ENCODE measurements at places on chromosomes 6 and 20.
A peak's percentile ranks its signal among the peaks of the same experiment; 100 is the strongest.

DNA sequence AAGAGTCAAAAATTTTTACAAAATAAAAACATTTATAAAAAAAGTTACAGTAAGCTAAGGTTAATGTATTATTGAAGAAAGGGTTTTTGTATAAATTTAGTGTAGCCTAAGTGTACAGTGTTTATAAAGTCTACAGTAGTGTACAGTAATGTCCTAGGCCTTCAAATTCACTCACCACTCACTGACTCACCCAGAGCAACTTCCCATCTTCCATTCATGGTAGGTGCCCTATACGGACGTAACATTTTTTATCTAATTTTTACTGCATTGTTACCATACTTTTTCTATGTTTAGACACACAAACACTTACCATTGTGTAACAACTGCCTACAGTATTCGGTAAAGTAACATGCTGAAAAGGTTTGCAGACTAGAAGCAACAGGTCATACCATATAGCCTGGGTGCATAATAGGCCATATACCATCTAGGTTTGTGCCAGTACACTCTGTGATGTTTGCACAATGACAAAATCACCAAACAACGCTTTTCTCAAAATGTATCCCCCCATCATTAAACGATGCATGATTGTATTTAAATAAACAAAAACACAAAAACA lies 6.0 kb downstream of the MTFR2 start:
- no peak for DNase-seq

DNA sequence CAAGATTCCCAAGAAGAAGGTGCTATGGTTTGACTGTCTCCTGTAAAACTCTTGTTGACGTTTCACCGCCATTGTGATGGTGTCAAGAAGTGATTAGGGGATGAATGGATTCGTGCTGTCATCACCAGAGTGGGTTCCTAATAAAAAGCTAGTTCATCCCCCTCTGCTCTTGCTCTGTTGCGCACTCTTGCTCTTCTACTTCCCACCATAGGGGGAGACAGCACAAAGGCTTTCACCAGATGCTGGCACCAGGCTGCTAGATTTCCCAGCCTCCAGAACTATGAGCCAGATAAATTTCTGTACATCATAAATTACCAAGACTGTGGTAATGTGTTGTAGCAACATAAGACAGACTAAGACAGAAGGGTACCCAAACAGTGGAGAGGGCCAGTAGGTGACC lies 21.6 kb upstream of the CCDC28A start:
- DNase-seq = no peak

GRCh38 chr6:85390105-85390728 lies 59.7 kb upstream of the NT5E start:
- DNase-seq = no peak

DNA sequence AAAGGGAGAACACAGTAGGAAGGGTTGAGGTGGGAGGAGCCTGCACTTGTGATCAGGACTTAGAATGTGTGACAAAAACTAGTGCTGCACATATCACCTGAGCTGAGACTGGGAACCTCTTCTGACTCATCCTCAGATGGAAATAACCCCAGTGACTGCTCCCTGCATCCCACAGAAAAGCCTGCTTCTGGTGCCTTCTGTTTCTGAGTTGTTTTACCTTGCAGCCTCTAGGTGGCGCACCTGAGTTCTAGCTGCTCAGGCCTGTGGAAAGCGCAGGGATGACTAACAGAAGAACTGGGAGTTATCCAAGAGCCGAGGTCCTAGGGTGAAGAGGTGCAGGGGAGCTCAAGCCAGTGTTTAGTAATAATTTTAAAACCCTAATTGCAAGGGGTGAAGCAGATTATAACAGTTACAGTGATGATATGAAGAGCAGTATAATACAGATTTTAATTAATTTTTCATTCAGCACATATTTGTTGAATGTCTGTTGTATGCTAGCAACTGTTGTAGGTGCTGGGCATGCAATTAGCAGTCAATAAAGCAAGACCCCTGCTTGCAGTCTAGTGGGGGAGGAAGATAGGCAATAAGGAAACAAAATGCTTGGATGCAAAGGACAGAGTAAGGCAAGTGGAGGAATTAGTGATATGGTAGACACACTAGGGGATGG lies 302.5 kb downstream of the DHX35 start:
- peak; percentile 78 for DNase-seq

DNA sequence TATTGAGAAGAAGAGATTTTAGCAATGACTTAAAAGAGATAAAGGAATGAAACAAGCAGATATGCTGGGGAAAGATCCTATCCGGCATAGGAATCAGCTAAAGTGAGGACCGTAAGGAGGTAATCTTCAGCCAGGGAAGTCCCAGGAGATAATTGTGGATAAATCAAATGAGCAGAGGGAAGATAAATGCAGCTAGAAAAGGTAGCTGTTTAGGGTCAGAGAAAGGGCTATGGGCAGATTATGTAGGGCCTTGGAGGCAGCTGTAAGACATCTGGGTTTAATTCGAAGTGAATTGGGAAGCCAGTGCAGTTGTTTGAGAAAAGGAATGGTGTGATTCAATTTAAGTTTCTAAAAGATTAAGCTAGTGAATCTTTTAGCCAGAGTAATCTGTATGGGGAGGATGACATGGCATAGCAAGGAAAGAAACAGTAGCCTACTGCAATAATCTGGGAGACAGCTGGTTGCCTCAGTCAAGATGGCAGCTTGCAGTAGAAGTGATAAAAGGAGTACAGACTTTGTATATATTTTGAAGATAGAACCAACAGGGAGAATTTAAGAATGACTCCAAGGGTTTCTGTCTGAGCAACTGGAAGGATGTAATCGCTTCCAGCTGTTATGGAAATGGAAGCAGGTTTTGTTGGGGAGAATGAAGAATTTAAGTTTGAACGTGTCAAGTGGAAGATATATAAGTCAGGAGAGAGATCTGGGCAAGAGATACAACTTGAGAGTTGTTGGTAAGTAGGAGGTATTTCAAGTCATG lies 552.3 kb upstream of the FLRT3 start:
- DNase-seq = no peak

DNA sequence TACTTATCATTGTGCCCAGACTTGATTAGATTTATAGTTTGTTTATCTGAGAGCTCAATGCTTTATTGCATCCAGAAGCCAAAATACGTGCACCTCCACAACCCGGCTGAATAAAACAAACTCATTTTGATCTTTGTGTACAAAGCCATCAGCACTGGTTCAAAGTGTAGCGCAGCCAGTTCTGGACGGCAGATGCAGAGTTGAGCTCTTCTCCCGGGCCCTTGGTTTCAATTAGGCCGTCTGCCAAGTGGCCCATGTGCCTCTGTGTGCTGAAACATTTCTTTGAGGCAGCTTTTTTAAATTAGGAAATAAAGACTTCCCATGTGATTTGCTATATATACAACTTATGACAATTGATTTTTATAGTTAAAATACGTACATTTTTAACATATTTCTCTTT lies 96.2 kb upstream of the RSPO3 start:
- DNase-seq = no peak

DNA sequence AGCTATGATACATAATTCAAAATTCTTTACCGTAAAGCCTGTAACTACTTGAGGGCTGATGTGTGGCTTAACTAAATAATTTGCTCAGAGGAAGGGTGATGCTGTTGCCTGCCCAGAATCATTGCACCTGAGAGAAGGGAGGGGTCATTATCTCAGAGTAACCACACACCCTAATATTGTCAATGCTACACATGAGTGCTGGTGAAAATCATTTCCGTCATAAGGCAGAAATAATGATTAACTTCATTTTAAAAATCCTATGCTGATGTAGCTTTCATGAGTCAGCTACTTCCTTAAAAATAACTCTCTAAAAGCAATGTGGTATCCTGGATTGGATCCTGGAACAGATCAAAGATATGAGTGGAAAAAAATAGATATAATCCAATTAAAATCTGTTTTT lies 146.4 kb upstream of the FAM83B start:
- DNase-seq = peak; percentile 11

- DNase-seq = no peak
Measured at GRCh38 chr6:119768201-119768600, 418.6 kb upstream of the MAN1A1 start.

DNA sequence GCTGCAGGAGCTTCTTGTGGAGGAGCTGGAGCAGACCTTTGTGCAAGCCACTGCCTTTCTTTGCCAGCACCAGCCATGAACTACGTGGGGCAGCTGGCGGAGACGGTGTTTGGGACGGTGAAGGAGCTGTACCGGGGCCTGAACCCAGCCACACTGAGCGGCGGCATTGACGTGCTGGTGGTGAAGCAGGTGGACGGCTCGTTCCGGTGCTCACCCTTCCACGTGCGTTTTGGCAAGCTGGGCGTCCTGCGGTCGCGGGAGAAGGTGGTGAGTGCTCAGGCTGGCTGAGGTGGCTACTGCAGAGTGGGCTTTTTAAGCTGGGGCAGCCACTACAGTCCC lies 5.1 kb downstream of the LPIN3 start:
- DNase-seq = no peak

GRCh38 chr20:24795436-24795835 lies 153.6 kb upstream of the CST7 start:
- no peak for DNase-seq

DNA sequence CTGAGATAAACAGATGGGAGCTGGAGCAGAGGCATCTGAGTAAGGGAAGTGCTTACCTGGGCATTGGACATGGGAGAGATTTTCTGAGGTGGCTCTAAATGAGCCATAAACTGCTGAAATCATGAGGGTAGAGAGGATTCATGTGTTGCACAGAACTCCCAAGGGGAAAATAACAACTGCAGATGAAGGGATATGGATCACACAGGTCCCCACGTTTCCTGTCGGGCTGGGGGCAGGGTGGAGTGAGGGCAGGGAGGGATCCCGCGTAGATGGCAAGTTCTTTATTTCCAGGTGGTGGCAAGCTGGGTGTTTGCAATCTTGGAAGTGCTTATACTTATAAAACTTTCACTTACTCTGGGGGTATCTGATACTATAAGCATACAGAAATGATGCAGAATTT lies 422.6 kb upstream of the FLRT3 start:
- no peak for DNase-seq

DNA sequence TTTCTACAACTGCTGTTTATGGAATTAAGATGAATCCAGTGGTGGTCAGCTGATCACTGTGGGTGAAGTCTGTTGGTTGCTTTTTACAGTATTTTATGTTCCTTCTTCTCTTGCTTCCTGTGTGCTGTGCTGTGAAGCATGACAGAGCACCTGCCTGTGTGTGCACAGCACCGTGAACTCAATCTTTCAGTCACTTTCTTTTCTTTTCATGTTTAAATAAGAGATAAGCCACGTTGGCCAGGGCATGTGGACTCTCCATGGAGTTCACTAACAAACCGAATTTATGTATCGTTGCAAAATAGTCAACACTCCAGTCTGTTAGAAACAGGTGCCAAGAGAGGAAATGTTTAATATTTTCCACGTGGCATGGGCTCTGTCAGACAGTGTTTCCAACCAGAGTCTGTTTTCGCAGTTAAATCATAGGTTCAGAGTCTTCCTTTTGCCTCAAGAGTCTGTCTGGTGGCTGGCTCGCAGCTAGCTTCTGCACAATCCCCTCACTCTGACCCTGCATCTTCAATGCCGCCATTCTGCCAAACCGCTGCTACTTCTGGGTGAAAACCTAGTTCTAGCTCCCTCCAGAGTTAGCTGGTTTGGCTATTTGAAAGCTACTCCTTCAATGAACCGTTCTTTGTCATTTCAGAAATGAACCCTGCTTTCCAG lies 73.2 kb downstream of the QRSL1 start:
- no peak for DNase-seq

- DNase-seq = peak; percentile 62
Measured at GRCh38 chr6:35710241-35710847, 21.6 kb upstream of the FKBP5 start.

GRCh38 chr20:33076662-33077372 lies 2.6 kb upstream of the BPIFB4 start:
- peak; percentile 39 for DNase-seq

DNA sequence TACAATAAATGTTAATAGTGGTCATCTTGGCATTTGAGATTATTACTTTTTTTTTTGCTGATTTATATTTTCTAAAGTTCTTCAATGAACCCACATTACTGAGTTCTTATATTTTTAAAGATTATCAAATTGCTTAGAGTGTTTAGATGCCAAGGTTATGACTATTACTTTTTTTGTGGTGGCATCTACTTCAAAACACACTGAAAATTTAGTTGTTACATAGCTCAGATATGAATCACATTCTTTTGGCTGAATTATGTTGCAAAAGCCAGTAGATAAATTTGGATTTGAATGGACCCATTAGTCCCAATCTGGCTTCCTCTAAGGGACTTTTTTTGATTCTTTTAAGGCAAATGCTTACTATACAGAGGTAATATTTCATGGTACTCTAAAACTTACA lies 8.9 kb downstream of the UTRN start:
- DNase-seq = peak; percentile 80

All from PC-3 (cell line).